Activated CD4-positive, alpha-beta T cell treated with anti-CD3 and anti-CD28 coated beads for 4 hours (primary cell): ENCODE measurements at places on chromosomes 5 and 9.

GRCh38 chr5:35317586-35317985 is 87.3 kb upstream of the PRLR start:
- DNase-seq = no peak

GRCh38 chr5:74575741-74576538 is 64.6 kb downstream of the ENC1 start:
- peak; percentile 10 for DNase-seq

DNA sequence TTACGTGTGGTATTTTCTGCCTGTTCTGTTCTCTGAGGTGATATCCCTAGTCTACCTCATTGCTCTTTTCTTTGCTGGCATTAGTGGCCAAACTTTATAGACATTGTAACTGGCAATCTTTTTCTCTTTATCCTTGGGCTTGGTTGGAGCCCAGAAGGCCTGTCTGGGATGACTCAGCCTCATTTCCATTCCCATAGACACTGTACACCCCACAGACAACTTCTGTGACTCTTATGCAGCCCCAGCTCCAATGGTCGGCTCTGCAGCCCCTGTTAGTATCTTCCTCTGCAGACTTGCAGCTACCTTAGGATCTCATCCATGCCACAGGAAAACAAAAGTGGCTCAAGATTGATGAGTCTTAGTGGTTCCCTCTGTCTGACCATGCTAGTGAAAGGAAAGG is 79.8 kb downstream of the CFAP95 start:
- DNase-seq = no peak

DNA sequence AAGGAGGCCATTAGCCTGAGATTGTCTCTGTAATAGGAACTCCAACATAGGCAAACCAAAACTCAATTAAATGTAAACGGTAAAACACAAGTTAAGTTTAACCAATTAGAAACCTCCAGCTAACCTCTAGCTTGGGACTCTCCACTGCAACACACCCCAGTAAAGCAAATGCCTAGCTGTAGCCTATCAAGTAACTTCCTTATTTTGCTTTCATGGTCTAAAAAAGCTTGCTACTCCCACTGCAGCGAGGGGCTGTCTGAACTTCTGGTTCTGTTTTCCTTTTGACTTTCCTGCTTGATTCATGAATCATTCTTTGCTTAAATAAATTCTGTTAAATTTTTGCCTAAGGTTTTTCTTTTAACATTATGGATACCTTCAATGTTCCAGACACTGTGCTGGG is 24.4 kb upstream of the C5orf46 start:
- no peak for DNase-seq

- DNase-seq = no peak
These were observed 161.0 kb upstream of the RORB start for GRCh38 chr9:74336161-74336560.

DNA sequence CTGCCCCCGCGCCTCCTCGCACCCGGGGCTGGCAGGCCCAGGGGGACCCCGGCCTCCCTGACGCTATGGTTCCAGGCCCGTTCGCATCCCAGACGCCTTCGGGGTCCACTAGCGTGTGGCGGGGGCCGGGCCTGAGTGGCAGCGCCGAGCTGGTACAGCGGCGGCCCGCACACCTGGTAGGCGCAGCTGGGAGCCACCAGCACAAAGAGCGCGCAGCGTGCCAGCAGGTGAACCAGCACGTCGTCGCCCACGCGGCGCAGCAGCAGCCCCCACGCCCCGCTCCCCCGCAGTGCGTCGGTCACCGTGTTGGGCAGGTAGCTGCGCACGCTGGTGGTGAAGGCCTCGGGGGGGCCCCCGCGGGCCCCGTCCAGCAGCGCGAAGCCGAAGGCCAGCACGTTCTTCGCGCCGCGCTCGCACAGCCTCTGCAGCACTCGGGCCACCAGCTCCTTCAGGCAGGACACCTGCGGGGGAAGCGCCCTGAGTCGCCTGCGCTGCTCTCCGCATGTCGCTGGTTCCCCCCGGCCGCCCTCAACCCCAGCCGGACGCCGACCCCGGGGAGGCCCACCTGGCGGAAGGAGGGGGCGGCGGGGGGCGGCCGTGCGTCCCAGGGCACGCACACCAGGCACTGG is 548 bp downstream of the TERT start:
- DNase-seq = no peak

DNA sequence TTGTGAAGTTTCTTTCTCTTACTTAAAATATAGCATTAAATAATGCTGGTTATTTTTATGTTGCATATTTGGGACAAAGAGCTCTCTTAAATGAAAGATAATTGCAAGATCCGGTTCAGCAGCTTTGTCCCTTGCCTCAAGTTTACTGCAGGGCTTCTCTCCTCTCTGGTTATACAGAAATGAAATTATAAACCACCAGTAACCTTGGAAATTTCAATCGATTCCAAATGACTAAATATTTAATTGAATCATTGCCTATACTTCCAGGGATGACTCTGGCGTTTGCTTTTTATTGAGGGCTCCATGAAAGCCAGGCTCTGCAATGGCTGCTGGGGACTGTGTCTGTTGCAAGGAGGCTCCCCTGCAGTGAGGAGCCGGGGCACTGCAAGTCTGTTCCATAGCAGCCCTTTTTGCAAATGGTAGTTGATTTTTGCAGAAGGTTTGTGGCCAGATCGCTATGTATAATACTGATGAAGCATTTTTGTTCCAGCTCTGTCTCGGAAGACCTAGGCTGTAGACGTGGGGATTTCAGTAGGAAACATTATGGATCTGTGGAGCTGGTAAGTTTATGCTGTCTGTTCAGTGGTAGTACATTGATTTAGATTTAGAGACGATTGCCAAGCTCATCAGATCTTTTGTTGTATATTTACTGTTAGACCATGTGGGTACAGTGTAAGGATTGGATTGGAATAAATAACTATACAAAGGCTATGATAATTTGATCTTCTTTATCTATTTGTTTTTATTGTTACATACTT is at the start of gene GARNL3:
GARNL3 (plus strand) TSS at position 313 of the 758 bp plus-strand sequence; CDS start at position 417, 104 bp downstream.
- DNase-seq = no peak

DNA sequence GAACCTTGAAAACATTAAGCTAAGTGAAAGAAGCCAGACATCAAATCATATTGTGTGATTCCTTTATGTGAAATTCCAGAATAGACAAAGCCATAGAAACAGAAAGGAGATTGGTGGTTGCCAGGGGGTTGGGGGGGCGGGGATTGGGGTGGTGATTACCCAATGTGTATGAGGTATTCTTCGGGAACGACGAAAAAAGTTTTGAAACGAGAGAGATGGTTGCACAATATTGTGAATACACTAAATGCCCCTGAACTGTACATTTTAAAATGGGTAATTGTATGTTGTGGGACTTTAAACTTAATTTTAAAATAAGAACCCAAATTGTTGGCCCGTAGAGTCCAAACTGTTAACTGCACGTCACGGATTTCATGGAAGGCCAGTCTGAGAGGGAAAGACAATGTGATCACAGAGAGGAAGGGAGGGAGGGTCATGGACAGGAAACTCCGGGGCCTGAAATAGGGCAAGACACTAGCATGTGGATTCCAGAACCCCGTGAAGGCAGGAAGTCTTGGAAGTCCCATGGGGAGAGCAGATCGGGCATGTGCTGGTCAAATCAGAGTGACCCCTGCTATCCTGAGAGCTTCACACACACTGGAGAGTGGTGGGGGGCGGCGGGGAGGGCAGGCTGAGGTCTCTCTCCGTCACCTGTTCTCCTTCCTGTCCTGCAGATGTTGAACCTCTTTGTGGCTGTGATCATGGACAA is 218.4 kb downstream of the CACNA1B start:
- DNase-seq = no peak

GRCh38 chr5:112475747-112476365 is 56.8 kb upstream of the EPB41L4A start:
- DNase-seq = no peak

- DNase-seq = peak; percentile 50
These were observed 684 bp upstream of the MED7 start for GRCh38 chr5:157143127-157143971.
